H54 (cell line): ENCODE measurements at places on chromosomes 5 and 9.
A peak's percentile ranks its signal among the peaks of the same experiment; 100 is the strongest.

GRCh38 chr9:122551371-122551770 is 1.5 kb upstream of the OR1N2 start:
- no peak for DNase-seq

GRCh38 chr9:5628183-5628529 is 751 bp upstream of the RIC1 start:
- DNase-seq: no peak

- no peak for DNase-seq
These were observed 29.3 kb downstream of the FUBP3 start for GRCh38 chr9:130608554-130609134.

- DNase-seq: peak; percentile 36
These were observed 103.2 kb upstream of the VCAN start for GRCh38 chr5:83368319-83368718.

DNA sequence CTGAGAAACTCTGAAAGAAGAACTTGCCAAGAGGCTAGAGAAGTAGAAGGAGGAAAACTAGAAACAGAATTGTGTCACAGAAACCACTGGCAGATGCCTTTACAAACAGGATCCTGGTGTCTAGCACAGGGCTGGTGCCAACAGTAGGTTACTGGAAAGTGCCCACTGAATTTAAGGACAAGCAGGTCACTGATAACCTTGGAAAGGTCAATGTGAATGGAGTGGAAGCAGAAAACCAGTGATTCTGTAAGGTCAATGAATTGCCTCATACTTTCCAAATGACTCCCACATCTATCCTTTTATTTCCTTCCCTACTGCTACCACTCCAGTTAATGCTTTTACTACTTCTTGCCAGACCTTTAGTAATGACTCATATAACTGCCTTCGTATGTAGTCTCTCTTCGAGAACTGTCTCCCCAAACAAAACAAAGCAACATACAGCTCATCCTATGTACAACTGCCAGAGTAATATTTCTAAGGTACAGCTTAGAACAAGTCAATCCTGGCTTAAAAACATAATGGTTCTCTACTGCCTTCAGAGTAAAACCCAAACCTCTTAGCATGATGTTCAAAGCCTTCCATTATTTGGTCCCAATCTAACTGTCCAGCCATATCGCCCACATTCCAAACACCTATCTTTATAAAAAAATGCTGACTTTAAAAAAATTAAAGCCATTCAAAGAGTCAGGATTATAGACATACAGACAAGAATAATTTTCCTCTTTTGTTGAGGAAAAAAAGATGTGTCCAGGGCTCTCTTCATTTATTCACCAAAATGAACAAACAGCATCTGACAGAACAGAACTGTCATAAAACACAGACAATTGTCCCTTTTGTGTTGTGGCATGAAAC is 52.5 kb downstream of the NR3C1 start:
- DNase-seq: peak; percentile 26

DNA sequence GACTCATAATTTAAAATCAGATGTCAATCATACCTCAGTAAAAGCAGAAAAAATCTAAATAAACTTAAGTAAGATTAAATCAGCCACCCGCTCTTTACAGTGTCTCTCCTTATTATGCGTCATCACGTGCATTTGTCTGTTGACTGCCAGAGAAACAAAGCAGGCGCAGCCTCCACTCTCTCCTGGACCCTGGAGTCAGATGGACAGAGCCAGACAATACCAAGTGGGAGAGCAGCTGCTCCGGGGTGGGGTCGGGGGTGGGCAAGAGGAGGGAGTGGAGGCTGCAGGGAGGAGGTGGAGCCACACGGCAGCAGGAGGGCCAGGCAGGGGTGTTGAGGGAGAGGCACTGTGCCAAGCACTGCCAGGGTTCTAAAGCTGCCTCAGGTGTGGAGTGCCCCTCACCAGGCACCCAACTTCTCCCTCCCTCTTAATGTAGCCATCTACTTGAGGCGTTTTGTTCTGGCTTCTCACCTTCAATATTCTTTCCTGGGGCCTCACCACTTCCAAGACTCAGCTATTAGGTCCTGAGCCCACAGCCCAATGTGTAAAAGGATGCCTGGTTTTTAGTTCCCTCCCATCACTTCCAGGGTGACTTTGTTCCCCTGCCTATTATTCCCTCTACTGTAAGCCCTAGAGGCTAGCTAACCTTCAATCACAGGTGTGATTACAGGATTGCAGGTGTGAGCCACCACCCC is 96.3 kb downstream of the GLDC start:
- no peak for DNase-seq

DNA sequence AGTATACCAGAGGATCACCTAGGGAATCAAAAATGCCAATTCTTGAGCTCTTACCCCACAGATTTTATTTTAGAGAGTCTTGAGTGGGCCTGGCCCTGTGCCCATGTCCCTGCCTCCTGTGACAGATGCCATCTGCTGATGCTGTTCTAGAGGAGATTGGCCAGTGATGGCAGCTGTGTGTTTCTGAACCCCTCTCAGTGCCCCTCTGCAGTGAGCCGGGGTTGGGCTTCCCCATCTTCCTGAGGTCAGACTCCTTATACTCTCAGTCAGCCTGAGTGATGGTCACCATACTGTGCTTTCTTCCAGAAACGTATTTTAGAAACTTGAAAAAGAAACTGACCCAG is 6.1 kb downstream of the PTCD2 start:
- DNase-seq: no peak

DNA sequence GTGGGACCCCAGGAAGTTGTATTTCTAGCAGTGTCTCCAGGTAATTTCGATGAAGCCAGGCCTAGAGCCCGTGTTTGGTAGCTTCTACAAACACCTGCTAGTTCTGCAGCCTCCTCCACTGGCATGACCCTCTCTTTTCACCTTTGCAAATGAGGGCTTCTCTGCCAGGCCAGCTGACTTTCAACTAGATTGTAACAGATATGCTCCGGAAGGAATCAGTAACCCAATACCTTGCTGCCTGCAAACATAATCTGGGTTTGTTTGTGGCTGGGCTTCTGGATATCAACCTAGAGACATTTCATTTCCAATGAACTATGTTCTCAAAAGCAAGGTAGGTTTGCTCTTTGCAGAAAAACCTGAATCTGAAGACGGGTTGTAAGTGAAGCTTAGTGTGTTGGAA is 354.8 kb downstream of the DMRT2 start:
- no peak for DNase-seq

- DNase-seq: peak; percentile 74
These were observed 24.3 kb upstream of the RPS14 start for GRCh38 chr5:150473673-150474358.

- DNase-seq: no peak
These were observed 180.0 kb downstream of the KIF4B start for GRCh38 chr5:155193483-155194107.
